ENCODE measurements at places on chromosomes 1 and 21.

- peak; percentile 78 for DNase-seq
These were observed 57.5 kb downstream of the BCL9 start for GRCh38 chr1:147598621-147599361.

DNA sequence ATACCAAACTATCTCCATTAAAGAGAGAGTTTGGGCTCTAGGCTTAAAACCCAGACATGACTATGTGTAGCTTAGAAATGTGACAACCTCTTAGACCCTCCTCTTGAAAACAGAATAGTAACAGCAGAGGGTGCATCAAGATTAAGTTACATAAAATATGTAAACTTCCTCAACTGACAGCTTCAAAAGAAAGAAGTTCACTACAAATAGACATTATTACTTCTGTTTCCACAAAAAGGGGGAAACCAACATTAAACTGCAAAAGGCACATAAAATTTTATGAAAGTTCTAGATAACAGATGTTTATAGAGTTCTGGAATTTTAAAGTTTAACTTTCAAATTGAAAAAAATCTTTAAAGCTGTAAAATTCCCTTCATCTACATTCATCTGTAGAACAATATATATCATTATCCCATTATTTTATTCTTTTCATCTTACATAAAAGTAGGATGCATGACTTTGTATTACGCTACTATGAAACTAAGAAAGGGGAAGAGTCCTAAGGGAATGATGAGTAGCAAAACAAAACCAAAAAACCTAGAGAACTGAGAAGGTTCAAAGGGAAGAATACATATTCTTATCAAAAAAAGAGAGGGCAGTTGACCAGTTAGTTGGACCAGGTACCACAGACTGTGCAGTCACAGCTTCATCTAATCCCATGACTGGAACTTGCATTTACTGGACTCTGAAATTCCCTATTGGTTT, 177.0 kb downstream of the SIPA1L2 start:
- no peak for DNase-seq

GRCh38 chr1:235996048-235996785, 68.7 kb downstream of the NID1 start:
- peak; percentile 93 for DNase-seq

DNA sequence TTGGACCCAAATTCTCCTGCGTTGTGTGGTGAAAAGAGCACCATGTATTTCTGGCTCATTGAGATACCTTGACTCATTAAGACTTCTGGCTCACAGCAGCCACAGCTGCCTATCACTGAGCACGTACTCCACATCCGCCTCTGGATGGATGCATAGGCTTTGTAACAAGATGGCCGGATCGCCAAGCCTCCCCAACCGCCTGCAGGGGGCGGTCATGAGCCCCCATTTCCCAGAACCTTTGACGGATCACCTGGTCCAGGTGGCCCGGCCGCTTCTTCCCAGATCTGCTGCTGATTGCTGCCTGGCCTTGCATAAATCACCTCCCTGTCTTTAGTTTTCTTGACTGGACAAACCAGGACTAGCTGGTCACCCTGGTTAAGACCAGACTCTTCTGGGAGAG, 156.5 kb upstream of the KLHDC7A start:
- DNase-seq = no peak
